ENCODE measurements at places on chromosomes 11 and 22.

DNA sequence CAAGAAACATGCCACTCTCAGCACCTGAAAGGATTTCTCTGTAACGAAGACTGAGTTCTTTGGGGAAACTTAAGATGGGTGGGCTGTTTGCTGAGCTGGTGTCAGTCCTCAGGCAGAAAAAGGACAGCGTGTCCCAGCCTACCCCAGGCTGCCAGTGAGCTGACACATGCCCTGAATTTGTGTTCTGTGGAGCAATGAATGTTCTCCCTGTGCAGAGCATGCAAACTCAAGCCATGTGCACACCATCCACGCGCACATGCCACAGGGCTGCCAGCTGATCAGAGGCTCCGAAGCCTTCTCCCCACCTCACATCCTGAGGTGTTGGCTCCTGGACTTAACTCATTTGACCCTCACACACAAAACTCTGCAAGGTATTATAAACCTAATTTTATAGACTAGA is 104.9 kb downstream of the KCNC1 start:
- no peak for DNase-seq

- no peak for DNase-seq
These were observed 16.1 kb downstream of the MS4A18 start for GRCh38 chr11:60740573-60740972.

- peak; percentile 80 for DNase-seq
These were observed at the start of gene PIK3C2A for GRCh38 chr11:17207317-17208256. PIK3C2A (minus strand) TSS chr11:17207986; CDS start chr11:17169741, 38,245 bp downstream.

GRCh38 chr11:112292188-112292587 is 31.5 kb upstream of the PLET1 start:
- DNase-seq = no peak

GRCh38 chr22:28798810-28799605 is 1.4 kb downstream of the XBP1 start:
- no peak for DNase-seq

- DNase-seq = no peak
These were observed 14.0 kb upstream of the MTCH2 start for GRCh38 chr11:47656260-47656885.

DNA sequence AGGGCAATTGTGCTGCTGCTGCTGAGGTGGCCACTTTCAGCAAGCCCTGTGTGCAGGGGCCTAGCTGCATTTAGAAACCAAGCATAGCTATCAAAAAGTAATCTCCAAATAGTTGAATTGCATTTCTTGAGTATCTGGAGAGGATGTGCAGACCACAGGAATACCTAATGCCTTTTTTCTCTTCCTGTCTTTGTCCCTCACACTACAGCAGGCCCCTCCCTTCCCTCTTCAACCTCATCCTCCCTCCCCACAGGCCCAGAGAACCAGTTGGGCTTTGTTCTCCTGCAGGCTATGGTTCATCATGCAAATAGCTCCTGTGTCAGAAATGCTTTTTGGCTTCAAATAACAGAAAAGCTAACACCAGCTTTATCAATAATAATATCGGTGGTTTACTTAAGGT is 47.7 kb downstream of the DKK3 start:
- no peak for DNase-seq

DNA sequence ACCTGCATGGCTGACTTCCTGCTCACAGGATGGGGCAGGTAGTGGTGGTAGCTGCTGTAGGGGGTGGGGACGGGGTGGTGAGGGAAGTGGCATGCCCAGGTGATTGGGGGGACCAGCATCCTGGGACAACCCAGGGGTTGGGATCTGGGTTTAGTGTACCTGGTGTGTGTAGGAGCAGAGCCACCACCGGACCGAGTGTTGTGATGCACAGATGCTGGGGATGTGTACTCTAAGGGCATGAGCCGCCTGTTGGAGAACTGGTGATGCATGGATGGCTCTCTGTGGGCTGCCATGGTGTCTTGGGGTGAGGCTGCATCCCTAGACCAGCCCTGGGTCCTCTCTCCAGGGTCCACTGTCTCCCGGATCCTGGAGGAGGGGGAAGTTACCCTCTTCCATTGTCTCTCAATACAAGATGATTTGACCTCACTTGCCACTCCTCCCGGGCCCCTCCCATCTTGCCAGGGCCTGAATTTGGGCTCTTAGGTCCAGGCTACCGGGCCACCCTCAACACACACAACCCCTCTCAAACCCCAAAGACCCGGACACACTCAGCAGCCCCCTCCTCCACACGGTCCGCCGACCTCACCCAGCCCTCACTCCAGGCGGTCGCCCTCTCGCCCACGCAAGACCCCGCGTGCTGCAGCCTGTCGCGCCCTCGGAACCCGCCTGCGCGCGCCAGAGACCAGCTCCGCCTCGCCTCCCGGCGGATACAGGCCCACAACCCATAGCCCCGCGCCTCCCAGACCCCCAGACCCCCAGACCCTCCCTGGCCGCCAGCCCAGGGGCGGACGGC is 619 bp downstream of the LRRC75B start:
- no peak for DNase-seq

GRCh38 chr22:30717952-30718351 is 23.3 kb downstream of the OSBP2 start:
- no peak for DNase-seq

GRCh38 chr11:68002575-68002937 is 1.3 kb downstream of the UNC93B1 start:
- DNase-seq = no peak

- DNase-seq = no peak
These were observed 13.0 kb upstream of the TEF start for GRCh38 chr22:41368543-41369423.

- DNase-seq = no peak
These were observed at the start of gene PVALB for GRCh38 chr22:36816636-36817524. PVALB (minus strand) TSS chr22:36817035; CDS start chr22:36817005, 30 bp downstream.

Measured in stimulated activated CD4-positive, alpha-beta T cell treated with anti-CD3 and anti-CD28 coated beads, TNF-alpha, amount 100 ng/mL, for 1 hour (primary cell).